Large intestine (tissue), 12 donors: ENCODE measurements at places on chromosomes 3 and 15. TPM values are rescaled to one million over a fixed set of nuclear protein-coding genes. Genes with fewer than 3 reads are reported as not detected.

STRIT1 gene
- 0.97 TPM for polyA plus RNA-seq

FBLN2 gene
- polyA plus RNA-seq, result 14.4 TPM

CD80 gene
- 0.45 TPM for polyA plus RNA-seq

ZNF660 gene
- polyA plus RNA-seq, result 5.7 TPM

GP9 gene
- 0.18 TPM for polyA plus RNA-seq

GOLGA8J gene
- 0.19 TPM for polyA plus RNA-seq

ZNF501 gene
- polyA plus RNA-seq, result 6.1 TPM

ST8SIA2 gene
- polyA plus RNA-seq, result 2.2 TPM

NT5DC2 gene
- 67.6 TPM for polyA plus RNA-seq

TMEM108 gene
- 2.8 TPM for polyA plus RNA-seq

ZNF620 gene
- 7.9 TPM for polyA plus RNA-seq

ROBO1 gene
- polyA plus RNA-seq, result 16.2 TPM

CRABP1 gene
- 16.9 TPM for polyA plus RNA-seq

TRH gene
- 0.16 TPM for polyA plus RNA-seq

CIDEC gene
- polyA plus RNA-seq, result 35.6 TPM

KNG1 gene
- 5.1 TPM for polyA plus RNA-seq

TMEM45A gene
- polyA plus RNA-seq, result 10.6 TPM

FRMD4B gene
- polyA plus RNA-seq, result 15.7 TPM

ISL2 gene
- polyA plus RNA-seq, result 2.6 TPM

MAP1A gene
- 5.4 TPM for polyA plus RNA-seq

USP8 gene
- polyA plus RNA-seq, result 59.9 TPM

ALDH1A3 gene
- 23.8 TPM for polyA plus RNA-seq

LAMB2 gene
- 209 TPM for polyA plus RNA-seq

NTRK3 gene
- polyA plus RNA-seq, result 3.1 TPM

ASB7 gene
- 10.4 TPM for polyA plus RNA-seq

EPHB1 gene
- polyA plus RNA-seq, result 3.7 TPM

TRIM71 gene
- polyA plus RNA-seq, result 3.6 TPM

FEZF2 gene
- polyA plus RNA-seq, result not detected
